Gastroesophageal sphincter (tissue), 4 donors: ENCODE measurements at places on chromosomes 7 and 10. TPM values are rescaled to one million over a fixed set of nuclear protein-coding genes. Genes with fewer than 3 reads are reported as not detected.
A peak's percentile ranks its signal among the peaks of the same experiment; 100 is the strongest.

MEIG1 gene
- not detected for total RNA-seq

OPALIN gene
- not detected for total RNA-seq

RBM20 gene
- total RNA-seq: 2.3 TPM

TDRD1 gene
- total RNA-seq: 0.42 TPM

GIGYF1 gene
- total RNA-seq: 20.4 TPM

FANK1 gene
- 0.93 TPM for total RNA-seq

PIP gene
- not detected for total RNA-seq

DNA sequence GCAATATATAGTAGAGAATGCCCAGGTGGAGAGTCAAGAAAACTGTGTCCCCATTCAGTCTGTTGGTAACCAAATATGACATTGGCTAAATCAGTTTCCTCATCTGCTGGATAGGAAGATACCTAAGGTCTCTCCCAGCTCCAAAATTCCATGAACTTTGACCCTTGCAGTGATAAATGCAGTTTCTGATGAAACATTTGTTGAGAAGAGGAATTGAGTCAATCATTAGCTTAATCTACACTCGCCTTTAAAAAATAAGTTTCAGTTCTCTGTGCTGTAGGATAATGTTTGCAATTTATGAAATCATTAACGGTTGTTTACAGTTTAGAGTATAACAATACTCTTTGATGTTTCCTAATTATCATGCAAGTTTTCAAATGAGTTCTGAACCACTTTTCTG lies 38.0 kb upstream of the SLC25A13 start:
- no peak for ATAC-seq

- ATAC-seq: no peak
Measured at GRCh38 chr10:131195558-131196159, 115.9 kb downstream of the TCERG1L start.

DNA sequence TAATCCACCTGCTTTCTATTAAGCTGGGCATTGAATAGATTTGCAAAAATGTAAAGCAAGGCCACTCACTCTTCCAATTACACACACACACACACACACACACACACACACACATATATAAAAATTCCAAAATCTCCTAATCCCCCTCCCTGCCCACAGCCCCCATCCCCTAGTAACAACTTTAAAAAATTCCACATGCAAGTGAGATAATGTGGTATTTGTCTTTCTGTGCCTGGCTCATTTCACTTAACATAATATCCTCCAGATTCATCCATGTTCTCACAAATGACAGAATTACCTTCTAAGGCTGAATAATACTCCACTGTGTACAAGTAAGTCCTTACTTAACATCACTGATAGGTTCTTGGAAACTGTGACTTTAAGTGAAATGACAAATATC lies 24.2 kb downstream of the SH2D4B start:
- ATAC-seq: no peak

DNA sequence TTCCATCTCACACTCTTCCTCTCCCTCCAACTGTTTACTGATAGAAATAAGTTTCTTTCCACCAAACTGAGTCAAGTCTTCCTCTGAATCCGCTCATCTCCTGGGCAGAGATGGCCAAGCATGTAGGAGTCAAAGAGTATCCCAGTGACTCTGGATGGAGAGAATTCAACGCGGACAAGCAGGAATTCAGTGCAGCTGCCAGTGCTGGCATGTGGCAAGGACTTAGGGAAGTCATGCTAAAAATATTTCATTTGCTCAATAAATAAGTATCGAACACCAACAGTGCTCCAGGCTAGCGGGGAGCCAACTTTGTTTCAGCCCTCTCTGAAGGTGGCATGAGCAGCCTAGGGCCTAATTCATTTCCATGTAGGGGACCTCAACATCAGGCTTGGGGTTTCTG lies 351.6 kb upstream of the ZMIZ1 start:
- ATAC-seq: peak; percentile 44

DNA sequence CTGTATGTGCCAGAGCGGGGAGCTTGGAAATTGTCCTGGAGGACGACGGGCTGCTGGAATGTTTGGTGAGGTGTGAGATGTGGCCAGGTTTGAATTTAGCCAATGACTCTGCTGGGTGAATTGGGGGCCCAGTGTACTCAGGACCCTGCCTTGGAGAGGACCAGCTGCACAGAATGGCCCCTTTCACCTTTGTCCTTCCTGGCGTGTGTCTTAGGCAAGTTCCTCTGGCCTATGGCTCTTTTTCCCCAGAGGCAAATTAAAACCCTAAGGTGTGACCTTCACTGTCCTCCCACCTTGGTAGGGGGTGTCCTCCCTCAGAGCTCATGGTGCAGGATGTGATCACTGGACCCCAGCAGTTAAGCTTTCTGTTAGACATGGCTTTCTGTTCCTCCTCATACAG lies 47.8 kb downstream of the CXCL12 start:
- no peak for ATAC-seq

DNA sequence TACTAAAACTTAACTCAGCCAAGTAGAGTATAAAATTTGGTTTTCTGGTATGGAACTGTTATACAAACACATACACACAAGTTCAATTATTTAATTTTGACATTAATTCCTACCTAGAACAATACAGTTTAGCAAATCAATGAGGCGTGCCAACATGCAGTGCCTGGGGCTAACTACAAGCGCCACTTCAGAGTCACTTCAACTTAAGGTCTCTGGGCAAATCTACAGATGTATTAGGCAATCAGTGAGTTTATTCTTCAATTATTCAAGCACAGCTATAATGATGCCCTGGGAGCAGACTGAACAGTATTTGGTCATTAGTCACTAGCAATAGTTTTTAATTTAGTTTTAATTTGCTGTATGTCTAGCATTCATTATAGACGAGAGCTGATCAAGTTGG lies 51.6 kb downstream of the HIBADH start:
- ATAC-seq: no peak

- ATAC-seq: no peak
Measured at GRCh38 chr10:110755781-110756180, 111.6 kb downstream of the RBM20 start.

DNA sequence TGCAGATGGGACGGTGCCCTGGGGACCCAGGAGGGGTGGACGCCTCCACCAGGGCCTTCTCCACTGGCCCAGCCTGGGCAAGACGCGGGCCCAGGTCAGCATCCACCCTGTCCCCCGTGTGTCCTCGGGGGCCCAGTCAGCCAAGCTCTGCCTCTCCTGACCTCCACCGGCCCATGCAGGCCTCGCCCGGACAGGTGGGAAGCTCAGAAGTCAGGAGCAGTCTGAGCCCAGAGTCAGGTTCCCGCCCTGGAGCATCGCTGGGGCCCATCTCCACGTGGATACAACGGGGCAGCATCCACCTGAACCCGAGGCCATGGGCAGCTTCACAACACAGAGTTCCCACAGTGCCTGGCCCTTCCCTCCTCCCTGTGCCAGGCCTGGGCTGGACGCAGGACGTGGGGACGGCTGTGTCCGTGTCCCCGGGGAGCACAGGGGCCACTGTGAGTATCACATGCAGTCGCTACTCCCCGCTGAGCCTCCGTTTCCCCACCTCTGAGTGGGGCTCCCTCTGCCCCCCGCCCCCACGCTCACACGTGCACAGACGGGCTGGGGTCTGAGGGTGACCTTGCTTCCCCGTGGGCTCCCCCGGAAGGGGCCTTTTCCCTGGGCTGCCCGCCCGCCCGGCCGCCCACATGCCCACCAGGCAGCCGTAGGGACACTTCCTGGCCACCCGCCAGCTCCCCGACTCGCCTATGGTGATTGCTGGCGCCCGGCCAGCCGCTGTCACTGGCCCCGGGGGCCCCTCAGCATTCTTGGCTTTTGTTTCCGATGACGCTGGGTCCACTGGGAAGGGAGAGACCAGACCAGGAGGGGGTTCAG lies 64.3 kb downstream of the PDGFA start:
- ATAC-seq: no peak

GRCh38 chr10:78619896-78620295 lies 448.9 kb upstream of the ZMIZ1 start:
- no peak for ATAC-seq

GRCh38 chr10:44956226-44956625 lies 3.4 kb upstream of the RASSF4 start:
- ATAC-seq: no peak

DNA sequence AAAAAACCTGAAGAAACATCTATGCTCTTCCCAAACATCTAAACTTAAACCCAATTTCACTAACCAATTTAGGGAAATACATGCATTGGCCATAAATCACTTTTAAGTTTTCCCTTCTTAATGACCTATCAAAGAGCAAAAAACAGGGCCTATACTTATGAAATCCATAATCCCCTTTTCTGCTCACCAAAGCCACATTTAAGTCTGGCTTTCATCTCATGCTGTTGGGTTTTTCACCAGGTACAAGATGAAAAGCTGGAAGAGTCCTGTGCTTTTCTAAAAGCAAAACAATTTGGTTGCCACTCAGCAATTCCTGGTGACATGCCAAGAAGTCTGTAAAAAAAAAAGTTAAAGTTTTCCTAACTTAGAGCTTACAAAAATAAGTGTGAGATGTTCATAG lies 92.6 kb downstream of the HPSE2 start:
- no peak for ATAC-seq

DNA sequence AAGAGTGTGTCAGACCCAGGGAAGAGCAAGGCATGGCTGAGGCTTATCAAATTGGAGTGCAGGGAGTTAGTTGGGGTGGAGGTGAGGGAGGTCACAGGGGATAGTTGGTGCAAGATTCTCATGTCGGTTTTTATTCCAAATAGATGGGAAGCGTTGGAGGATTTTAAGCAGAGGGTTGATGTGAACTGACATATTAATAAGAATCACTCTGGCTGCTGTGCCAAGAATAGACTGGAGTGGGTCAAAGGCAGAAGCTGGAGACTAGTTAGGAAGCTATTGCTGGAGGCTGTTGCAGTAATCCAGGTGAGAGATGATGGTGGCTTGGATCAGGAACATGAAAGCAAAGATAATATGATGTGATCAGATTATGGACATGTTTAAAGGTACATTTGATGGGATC lies 36.5 kb downstream of the LRRC18 start:
- ATAC-seq: no peak

- no peak for ATAC-seq
Measured at GRCh38 chr7:12423997-12424745, 20.5 kb upstream of the VWDE start.

- ATAC-seq: peak; percentile 12
Measured at GRCh38 chr7:138000081-138000701, 1.7 kb downstream of the CREB3L2 start.
